ENCODE measurements at places on chromosomes 4 and X.

GRCh38 chr4:61521451-61521850, 321.3 kb downstream of the ADGRL3 start:
- DNase-seq: no peak

DNA sequence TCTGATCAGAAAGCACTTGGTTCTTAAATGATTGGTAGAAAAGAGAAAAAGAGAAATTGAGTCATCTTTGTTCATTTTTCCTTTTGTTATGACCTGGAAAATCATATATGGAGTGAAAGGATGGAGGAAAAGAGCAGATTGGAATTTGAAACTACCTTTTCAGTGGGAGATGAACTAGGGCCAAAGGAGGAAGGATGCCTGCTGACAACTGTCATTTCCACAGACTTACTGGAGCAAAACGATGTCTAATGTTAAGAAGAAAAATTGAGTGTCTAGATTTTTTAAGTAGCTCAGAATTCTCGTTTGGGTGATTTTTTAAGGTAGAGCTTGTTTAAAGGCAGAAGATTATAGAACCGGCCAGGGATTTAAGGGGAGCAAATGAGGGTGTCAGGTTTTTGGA, 144.6 kb upstream of the KCNIP4 start:
- DNase-seq: no peak

- no peak for DNase-seq
Observed at GRCh38 chr4:186666252-186666651, 57.4 kb downstream of the FAT1 start.

- DNase-seq: no peak
Observed at GRCh38 chr4:142845293-142846107, 601 bp downstream of the INPP4B start.

DNA sequence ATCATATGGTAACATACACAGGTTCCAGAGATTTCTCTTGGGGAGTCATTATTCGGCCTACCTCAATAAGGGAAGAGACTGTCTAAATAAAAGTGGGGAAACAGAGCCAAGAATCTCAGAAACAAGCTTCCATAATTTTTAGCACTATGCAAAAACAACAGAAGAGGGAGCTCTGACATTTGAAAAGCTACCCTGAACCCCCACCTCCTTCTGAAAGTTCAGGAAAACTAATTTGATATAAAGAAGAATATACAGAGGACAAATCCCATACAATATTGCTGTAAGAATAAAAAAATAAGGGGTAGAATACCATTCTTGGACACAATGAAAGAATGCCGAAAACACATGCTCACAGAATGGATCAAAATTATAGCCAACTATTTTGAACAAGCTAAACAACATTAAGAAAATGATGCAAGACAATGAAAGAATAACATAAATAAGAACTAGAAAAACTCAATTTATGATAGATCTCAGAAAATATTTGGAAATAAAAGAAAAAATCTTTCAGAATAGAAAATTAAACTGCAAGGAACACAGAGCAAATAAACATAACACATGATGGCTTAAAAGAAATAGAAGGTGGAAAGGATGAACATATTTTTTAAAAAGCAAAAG, 14.4 kb upstream of the ZNF41 start:
- DNase-seq: peak; percentile 32

- DNase-seq: no peak
Observed at GRCh38 chrX:154441564-154441963, 2.4 kb upstream of the FAM50A start.

- DNase-seq: no peak
Observed at GRCh38 chr4:133152831-133153481, 3.9 kb downstream of the PCDH10 start.

DNA sequence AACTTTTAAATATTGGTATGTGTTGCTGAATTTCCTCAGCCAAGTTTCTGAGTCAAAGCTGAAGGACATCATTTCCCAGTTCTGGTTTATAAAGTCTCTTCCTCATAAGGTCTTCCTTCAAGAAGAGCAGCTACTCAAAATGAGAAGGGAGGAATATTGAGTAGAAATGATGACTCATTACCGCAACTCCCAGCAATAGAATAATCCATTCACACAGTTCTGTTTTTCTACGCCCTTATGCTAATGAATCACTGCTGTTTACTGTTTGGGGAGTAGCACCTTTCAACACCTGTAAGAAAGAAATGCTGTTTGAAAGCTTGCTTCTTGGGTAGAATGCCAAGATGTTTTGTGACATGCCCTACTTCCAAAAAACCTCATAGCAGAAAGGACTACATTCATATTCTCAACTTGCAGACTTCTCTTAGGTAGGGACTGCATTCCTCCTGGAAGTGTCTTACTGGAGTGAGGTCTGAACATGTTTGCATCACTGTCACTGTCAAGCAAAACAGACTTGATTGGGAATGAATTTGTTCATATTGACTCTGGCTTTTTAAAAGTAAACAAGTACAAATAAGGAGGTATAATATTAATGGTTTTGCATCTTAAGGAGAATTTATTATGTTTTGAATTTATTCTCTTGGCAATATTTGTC, 147.2 kb upstream of the BANK1 start:
- DNase-seq: no peak

- DNase-seq: no peak
Observed at GRCh38 chrX:15977644-15978043, 123.0 kb upstream of the AP1S2 start.

GRCh38 chrX:7146703-7147412, 654 bp upstream of the STS start:
- no peak for DNase-seq

- no peak for DNase-seq
Observed at GRCh38 chr4:54095110-54095825, 4.7 kb upstream of the GSX2 start.

DNA sequence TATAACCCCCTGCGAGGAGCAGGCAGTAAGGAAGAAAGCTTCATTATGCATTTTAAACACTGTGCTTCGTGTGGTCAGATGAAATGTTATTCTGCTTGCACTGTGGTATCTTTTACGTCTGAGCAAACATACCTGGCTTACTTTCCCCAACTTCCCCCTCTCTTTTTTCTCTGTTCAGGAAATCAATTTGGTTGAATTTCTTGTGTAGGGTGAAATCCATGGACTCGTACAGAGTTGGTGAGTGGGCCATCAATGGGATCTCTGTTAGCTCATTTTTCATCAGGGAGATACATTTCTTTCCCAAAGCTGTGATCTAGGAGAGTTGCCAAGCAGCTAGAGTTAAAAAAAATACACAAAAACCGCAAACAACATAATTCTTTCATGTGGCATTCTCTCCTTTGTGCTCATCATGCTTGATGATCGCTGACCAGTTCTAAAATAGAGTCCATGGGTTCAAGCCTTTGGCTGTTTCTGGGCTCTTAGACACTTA, 98.5 kb downstream of the FRAS1 start:
- DNase-seq: peak; percentile 44

- no peak for DNase-seq
Observed at GRCh38 chr4:75071317-75071716, 138.4 kb downstream of the PARM1 start.

- no peak for DNase-seq
Observed at GRCh38 chr4:143407474-143407873, 70.8 kb downstream of the GAB1 start.

DNA sequence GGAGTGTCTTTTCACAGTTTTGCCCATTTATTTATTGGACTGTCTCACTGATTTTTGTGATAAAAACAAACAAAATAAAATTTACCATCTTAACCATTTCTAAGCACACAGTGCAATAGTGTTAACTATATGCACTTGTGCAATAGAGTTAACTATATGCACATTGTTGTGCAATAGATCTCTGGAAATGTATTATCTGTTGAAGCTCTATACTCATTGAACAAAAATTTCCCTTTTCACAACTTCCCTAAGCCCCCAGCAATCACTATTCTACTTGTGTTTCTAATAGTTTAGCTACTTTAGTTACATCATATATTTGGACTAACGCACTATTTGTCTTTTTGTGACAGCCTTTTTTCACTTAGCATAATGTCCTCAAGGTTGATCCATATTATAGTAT, 59.7 kb upstream of the BEX4 start:
- DNase-seq: peak; percentile 53

DNA sequence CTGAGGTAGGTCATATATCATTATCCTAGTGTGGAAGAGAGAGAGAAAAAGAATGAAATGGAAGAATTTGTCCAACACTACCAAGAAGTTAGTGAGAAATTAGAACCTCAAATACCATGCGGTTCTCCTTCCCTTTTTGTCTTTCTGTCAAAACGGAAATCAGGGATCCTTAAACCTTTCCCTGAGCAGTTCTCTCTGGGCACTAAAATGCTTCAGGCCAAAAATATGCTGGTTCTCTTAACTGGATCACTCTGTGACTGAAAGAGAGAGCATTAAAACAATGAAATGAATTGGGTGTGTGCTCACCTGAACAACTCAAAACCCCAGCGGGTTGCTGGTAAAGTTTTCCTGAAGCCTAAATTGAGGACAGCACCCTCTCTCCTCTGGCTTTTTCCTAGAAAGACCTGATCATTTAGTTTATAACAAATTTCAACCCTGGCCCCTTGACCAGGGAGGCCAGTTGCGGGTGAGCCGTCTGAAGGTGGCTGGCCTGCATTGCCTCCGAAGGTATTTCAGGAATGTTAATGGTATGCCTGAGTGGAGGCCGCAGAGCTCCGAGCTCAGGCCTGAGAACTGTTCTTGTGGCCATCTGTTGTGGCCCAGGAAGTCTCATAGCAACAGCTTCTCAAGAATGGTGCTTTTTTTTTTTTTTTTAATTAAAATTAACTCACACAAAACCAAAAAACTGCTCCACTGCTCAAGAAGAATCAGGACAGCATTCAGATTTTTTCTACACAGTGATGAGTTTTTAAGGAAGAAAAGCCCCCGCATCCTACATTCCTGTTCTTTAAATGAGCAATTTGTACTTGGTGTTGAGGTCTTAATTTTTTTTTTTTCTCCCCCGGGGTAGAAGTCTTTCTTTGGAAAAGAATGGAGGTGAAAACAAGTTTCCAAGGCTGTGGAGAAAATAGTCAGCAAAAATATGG, 155.1 kb downstream of the SHROOM3 start:
- DNase-seq: peak; percentile 96

DNA sequence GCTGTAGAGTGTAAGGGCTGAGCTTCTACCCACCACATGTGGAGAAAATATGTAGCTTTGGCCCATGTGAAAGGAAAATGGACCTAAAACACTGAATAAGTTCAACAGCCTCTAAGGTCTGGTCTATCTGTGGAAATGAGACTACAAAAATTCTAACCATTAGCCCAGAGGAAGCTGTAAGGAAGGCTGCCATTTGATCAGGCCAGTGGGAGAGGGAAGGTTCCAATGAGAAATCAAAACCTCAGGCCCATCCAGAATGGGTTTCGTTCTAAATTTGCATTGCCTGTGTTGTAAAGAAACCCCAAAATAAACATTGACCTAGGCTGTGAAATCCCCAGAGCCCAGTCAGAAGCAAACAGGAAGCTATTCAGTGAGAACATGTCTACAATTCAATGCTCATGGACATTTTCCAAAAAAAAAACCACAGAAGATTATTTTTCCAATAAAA, 320.4 kb upstream of the SLC7A11 start:
- DNase-seq: peak; percentile 67

DNA sequence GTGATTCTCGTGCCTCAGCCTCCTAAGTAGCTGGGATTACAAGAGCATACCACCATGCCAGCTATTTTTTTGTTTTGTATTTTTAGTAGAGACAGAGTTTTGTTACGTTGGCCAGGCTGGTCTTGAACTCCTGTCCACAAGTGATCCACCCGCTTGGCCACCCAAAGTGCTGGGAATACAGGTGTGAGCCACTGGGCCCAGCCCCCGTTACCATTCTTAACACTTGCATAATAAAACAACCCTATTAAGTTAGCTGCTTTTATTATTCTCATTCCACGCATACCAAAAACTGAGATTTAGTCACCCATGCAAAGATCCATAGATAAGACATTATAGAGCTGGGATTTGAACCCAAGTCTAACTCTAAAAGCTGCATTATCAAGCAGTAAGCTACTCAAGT, 6.0 kb upstream of the TEX13A start:
- DNase-seq: no peak

- DNase-seq: no peak
Observed at GRCh38 chrX:79084923-79085322, 59.6 kb upstream of the GPR174 start.

DNA sequence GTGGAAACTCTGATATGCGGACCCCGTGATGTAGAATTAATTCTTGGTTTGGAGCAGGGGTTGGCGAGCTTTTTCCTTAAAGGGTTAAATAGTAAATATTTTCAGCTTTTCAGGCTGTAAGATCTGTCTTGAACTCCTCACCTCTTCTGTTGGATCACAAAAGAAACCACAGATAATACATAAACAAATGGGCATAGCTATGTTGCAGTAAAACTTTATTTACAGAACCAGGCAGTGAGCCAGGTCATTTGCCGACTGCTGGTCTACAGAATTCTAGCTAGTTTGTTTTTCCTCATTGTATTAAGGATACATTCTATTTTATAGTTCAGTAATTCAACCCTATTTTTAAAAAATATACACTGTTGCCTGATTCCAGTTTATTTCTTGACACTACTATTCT, 116.6 kb downstream of the PAPSS1 start:
- peak; percentile 19 for DNase-seq

DNA sequence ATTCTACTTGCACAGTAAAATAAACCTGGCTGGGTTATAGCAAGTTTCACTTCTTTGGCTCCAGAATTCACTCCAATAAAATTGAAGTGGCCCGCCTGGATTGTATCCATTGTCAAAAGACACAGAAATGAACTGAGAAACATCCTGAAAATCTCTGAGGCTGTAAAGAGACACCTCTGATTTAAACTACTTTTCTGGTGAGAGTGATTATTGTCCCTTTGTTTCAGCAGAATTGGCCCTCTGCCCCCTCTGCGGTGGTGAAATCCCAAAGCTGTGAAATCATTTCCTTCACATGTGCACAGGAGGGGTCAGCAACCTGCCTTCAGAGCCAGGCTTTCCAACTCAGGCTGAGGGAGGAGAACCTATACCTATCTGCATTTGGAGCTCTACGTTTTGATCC, 23.0 kb downstream of the GAB3 start:
- peak; percentile 73 for DNase-seq

DNA sequence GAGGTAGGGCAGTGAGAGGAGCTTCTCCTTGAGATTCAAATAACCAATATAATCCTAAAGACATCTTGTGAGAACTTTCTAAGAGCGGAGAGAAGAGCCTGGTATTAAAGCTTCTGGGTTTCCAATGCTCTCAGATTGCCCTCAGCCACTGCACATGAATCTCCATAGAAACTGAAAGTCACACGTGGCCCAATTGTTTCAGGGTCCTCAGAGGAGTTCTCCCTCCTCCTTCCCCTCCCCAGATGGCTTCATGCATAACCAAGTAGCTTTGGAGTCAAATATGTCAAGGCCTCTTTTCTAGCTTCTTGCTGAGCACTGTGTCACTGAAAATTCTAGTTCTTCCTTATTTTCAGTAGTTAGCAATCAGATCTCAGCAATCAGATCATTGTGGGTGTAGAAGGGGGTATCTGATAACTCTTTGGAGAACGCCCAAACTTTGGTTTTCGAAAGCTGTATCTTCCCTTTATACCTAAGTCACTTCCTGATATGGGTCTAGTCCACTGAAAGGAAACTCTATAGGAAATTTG, 2.2 kb downstream of the BTK start:
- no peak for DNase-seq

DNA sequence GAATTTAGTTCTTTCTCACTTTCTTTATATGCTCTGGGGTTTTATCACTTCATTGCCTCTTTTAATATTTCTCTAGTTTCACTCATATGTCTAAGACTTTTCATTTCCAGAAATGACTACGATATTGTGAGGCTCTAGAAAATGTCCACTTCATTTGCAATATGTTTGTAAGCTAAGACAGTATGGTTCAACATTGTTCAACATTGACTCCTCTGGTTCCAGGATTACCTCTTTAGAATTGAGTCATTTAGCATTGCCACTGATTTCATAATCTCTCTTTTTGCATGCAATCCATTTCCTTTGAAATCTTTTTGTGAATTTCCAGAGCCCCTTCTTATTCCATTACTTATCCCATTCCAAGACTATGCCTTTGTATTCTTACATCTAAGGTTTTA, 32.3 kb downstream of the BBS12 start:
- peak; percentile 93 for DNase-seq

Measured in fibroblast of skin of abdomen (primary cell).